Stimulated activated CD8-positive, alpha-beta memory T cell treated with anti-CD3 and anti-CD28 coated beads, Interleukin-2, amount 100 ng/mL, for 1 hour (primary cell): ENCODE measurements at places on chromosomes 1 and 21.

- DNase-seq, result no peak
Observed at GRCh38 chr21:33993286-33994231, 78.0 kb upstream of the ATP5PO start.

DNA sequence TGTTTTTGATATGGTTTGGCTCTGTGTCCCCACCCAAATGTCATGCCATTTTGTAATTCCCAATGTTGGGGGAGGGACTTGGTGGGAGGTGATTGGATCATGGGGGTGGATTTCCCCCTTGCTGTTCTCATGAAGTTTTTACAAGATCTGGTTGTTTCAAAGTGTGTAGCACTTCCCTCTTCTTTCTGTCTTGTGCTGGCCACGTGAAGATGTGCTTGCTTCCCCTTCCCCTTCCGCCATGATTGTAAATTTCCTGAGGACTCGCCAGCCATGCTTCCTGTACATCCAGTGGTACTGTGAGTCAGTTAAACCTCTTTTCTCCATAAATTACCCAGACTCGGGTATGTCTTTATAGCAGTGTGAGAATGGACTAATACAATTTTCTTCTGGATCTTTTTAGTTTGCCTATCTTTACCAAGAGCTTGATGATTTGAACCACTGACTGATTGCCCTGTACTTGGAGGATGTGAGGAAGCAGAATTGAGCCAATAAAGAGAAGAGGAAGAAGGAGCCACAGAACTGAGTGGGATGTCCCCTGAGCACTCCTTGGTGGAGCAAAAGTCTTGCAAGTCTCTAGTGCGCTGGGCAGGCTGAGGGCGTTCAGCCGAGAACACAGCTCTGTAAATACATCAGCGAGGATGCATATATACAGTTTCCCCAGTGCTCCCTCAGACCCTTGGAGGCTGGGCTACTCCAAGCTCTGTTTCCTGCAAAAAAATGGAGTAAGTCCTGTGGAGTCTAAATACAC is 102.6 kb downstream of the CYYR1 start:
- no peak for DNase-seq

GRCh38 chr1:108575375-108575774 is 15.5 kb downstream of the EEIG2 start:
- no peak for DNase-seq

GRCh38 chr1:77413541-77414335 is 131.9 kb downstream of the AK5 start:
- no peak for DNase-seq

- no peak for DNase-seq
Observed at GRCh38 chr1:216181590-216181989, 241.7 kb downstream of the USH2A start.

DNA sequence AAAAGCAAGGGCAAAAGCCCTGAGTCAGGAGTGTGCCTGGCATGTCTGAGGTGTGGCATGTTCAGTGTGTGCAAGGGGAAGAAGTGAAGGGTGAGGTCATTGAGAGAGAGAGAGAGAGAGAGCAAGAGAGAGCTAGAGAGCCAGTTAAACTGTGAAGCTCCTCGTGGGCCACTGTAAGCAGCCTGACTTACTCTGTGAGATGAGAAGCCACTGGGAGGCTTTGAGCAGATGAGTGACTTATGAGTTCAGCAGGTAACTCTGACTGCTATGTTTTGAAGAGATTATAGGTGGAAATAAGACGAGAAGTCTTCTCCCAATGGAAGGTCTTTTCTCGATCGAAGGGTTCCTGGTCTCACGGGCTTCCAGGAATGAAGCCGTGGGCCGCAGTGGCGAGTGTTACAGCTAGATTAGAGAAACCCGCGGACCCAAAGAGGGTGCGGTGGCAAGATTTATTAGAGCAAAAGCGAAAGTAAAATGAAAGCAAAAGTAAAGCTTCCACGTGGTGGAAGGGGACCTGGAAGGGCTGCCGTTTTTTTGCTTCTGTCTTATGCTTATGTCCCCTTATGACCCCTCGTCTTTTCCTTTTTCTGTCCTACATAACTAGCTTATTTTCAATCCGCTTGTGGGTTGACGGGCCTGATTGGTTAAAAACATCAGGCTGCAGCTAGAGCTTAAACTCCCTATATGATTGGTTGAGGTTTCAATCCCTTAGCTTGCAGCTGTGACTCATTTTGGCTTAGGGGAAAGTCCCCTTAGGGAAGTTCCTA is 323.1 kb upstream of the FAM78B start:
- peak; percentile 9 for DNase-seq

DNA sequence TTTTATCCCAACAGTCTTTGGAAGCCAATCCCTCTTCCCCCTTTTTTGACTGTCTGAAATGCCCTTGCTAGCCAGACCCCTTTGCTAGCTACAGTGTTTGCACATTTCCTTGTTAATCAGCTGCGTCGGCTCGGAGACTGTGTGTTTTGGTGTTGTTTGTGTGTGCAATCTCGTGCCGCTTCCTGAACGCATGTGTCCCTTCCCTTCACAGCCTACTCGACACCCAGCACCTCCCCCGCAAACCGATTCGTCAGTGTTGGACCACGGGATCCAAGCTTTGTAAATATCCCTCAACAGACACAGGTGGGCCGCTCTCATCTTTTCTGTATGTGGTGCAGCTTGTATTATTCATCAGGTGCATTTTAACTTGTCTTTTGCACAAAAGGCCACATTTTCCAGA is 298.7 kb downstream of the TM2D1 start:
- DNase-seq, result no peak

DNA sequence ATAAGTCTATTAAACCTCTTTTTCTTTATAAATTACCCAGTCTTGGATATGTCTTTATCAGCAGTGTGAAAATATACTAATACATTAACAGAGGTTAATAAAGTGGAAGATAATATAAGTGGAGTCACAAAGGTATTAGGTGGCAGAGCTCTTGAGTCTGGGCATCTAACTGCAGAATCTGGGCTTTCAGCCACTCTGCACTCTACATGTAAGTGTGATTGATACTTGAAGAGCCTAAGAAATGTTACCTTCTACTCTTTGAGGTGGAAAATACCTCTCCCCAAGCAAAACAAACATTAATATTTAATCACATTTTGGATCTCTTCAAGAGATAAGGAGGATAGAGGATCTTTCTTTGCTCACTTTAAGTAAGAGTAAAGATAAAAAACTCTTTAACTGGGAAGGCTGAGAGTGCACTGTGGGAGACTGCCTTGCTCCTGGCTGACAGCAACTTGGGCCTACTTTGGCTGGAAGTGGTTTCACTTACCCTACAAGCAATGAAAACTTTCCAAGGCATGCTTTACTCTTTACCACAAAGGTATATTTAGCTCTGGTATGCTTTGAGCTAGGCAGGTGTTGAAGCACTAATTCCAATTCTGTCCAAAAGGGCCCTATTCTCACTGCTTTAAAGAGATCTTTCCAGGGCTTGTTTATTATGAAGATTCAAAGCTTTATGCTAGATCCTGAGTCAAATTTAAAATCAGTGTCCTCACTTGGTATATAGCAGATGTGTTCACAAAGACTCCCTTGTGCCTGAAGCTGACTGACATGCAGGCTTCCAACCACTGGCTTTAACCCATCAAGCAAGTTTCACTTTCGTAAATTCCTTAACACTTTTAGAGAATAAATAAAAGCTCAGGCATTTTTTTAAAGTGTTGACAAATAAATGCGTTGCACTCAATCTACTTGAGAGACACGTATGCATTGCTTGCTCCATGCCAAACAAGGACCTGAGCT is 245.3 kb upstream of the ZP4 start:
- no peak for DNase-seq

- DNase-seq, result no peak
Observed at GRCh38 chr1:223775054-223775453, 62.7 kb downstream of the CAPN2 start.

GRCh38 chr1:201014816-201015200 is 8.7 kb downstream of the KIF21B start:
- DNase-seq, result no peak

GRCh38 chr21:36713746-36714145 is 14.8 kb downstream of the SIM2 start:
- DNase-seq, result no peak

DNA sequence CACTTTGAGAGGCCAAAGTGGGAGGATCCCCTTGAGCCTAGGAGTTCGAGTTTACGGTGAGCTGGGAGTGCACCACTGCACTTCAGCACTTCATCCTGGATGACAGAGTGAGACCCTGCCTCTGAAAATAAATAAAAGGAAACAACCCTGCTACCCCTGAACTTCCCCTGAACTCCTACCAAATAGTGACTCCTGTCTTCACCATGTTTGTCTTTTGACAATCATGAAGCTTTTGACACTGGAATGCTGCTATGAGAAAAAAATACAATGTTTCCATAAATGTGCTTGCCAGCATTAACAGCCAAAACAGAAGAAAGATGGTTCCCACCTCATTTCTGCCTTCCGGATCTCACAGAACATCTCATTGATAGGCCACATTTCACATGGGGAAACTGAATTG is 10.4 kb downstream of the ZBTB8A start:
- no peak for DNase-seq

DNA sequence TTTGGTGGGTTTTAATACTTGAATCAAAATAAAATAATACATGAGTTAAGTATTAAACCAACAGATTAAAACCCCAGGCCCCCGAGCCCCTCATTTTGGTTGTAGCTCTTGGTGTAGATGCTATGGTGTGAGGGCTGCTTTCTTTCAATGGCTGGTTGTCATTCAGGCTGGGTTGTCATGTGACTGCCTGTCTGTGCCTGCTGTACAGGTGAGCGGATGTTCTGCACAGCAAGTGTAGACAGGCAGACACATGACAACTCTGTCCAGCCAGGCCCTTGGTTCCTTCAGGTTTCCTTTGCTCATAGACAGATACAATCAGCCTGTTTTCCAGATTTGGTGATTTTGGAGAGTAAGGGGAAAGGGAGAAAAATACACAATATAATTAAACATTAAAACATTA is 281.9 kb upstream of the C1orf105 start:
- no peak for DNase-seq

GRCh38 chr1:179025975-179026812 is 500 bp downstream of the FAM20B start:
- DNase-seq, result peak; percentile 51

- DNase-seq, result no peak
Observed at GRCh38 chr1:115337633-115338456, at the start of gene NGF. Gene NGF, minus strand, starts transcription at chr1:115338249. Its CDS starts 51,454 bp downstream, at chr1:115286795.

DNA sequence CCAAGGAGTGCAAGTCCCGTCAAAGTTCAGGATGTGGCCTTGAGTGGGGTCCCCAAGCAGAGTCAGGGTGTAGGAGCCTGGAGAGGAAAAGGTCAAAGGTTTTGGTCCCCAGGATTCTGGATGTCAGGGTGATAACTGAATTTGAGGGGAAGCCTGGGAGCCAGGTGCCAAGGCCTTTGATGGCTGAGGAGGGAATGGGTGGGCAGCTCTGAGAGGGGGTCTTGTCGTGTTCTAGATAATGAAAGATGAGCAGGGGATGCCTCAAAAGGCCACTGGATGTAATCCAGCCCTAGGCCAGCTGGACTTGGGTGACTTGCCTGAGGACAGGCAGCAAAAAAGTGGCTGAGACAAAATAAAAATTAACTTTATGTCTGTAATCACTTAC is 27.5 kb upstream of the KCNA2 start:
- DNase-seq, result no peak

DNA sequence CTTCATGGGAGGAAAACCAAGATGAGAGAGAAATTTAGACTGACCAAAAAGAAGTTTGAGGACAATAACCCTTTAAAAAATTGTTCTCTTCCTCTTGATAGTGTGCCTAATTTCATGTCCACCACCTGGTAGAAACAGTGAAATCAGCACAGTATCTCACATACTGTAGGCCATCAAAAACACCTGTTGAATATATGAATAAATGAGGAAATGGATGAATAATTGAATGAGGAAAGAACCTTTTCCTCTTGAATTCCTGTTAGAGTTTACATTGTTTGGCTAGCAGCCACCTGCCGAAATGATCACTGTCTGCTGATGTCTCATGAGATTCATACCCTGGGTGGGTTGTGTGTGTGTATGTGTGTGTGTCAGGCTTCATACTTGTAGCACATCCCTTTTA is 198.7 kb upstream of the PBX1 start:
- no peak for DNase-seq

DNA sequence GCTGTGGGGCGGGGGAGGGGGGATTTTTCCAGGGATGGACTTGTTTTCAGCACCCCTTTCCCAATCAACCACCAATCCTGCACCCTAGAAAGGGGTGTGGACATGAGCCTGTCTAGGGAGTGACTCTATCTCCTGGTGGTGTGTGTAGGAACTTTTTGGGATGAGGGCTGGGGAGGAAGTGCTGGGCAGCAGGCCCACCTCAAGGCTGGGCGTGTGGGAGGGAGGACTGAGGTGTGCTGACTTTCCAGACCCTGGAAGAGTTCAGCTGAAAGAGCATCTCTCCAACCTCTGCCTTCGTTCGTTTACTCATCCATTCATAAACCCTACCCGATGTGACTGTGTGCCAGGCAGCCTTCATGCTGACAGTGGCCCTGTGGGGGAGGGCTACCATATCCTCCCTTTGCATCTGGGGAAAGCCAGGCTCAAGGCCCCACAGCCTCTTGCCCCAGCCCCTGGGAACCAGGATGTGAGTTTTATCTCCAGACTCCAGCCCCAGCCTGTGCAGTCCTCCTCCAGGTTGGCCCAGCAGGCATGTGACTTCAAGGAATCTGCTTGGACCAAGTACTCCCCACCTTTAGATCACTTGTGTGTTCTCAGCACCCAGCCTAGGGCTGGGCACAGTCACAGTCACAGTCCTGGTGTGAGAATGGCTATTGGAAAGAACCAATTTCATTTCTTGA is 6.7 kb downstream of the KNCN start:
- DNase-seq, result no peak

- DNase-seq, result no peak
Observed at GRCh38 chr1:246725191-246725590, 982 bp downstream of the SCCPDH start.

DNA sequence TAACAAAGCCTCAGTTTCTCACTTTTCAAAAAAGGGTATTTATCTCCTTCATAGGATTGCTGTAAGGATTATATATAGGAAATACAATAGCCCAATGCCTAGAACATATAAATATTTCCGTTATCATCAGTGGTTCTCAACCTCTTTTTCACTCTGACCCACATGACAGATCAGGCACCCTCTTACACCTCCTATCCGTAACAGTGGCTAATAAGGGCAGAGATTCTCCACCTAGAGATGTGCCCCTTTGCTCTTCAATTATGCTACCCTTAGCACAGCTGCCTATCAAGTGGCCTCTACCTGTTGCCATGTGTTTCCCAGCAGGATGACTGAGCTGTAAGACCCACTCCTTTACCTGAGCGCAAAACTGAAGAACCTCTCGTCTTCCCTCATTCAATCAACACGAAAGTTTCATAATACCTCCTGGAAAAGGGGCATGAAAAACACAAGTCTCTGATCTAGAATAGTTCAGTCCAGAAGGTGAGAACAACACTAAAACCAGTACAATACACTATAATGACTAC is 10.5 kb downstream of the PUM1 start:
- no peak for DNase-seq

DNA sequence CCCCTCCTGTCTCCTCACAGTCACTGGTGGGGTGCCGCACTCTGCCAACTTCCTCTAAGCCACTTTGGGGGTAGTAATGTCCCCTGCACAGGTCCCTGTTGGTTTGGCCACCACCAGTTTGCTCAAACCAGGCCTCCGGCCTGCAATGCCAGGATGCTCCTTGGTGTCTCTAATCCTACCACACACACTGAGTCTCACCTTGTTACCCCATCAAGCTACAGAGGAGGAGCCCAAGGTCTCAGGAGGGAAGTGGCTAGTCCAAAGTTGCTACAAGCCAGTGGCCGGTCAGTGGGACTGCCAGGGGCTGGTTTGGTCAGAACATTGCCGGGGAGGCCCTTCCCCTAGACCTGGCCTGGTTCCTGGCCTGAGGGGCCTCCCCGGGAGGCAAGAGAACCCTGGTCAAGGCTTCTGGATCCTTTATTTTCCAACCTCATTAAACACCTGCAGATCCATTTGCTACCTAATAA is 21.5 kb upstream of the LRP8 start:
- DNase-seq, result no peak

GRCh38 chr1:62841587-62842169 is 57.7 kb downstream of the ATG4C start:
- no peak for DNase-seq
